Glutamatergic neuron (in vitro differentiated cells): ENCODE measurements at places on chromosomes 5 and 9. TPM values are rescaled to one million over a fixed set of nuclear protein-coding genes. Genes with fewer than 3 reads are reported as not detected.

Gene NFIB
- 1.5 TPM for total RNA-seq

Gene CNTNAP3
- total RNA-seq: 12.6 TPM

GRCh38 chr5:181098762-181099601 is 32.0 kb downstream of the OR2V1 start:
- DNase-seq: no peak

Gene SYNPO
- 16.1 TPM for total RNA-seq

GRCh38 chr9:36744678-36745077 is 172.0 kb downstream of the MELK start:
- no peak for DNase-seq

Gene CCNJL
- 123 TPM for total RNA-seq

DNA sequence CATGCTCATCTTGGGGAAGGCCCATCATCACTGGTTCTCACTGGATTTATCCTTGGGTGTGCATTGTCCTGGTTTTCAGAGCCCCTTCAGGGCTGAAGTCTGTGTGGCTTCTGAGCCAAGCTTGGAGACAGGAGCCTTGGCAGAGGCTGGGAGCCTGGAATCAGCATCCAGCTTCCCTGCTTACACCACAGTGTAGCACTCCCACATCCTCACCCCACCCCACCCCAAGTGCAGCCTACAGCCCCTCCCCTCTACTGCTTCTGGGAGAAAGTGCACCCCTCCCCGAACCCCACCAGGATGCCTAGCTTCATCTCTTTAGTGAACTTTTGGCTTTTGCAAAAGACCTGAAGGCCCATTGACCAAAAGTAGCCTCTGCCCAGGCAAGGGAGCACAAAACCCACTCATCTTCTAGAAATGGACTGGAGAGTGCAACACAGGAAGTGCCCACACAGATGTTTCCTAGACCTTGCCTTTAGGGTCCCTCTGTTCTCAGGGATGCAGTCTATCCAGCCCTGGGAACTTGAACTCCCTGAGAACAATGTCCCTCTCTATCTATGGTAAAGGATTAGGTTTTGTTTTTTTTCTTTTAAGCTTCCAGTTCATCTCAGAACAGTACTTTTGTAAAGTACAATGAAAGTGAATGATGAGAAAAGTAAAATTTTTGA is 189.7 kb downstream of the PALM2AKAP2 start:
- DNase-seq: no peak

Gene BNC2
- 15.2 TPM for total RNA-seq

- no peak for DNase-seq
Observed at GRCh38 chr5:137218896-137219295, 280.2 kb downstream of the SPOCK1 start.

Gene ABO
- total RNA-seq: not detected
